NB4 (cell line): ENCODE measurements at places on chromosomes 13 and 19.

DNA sequence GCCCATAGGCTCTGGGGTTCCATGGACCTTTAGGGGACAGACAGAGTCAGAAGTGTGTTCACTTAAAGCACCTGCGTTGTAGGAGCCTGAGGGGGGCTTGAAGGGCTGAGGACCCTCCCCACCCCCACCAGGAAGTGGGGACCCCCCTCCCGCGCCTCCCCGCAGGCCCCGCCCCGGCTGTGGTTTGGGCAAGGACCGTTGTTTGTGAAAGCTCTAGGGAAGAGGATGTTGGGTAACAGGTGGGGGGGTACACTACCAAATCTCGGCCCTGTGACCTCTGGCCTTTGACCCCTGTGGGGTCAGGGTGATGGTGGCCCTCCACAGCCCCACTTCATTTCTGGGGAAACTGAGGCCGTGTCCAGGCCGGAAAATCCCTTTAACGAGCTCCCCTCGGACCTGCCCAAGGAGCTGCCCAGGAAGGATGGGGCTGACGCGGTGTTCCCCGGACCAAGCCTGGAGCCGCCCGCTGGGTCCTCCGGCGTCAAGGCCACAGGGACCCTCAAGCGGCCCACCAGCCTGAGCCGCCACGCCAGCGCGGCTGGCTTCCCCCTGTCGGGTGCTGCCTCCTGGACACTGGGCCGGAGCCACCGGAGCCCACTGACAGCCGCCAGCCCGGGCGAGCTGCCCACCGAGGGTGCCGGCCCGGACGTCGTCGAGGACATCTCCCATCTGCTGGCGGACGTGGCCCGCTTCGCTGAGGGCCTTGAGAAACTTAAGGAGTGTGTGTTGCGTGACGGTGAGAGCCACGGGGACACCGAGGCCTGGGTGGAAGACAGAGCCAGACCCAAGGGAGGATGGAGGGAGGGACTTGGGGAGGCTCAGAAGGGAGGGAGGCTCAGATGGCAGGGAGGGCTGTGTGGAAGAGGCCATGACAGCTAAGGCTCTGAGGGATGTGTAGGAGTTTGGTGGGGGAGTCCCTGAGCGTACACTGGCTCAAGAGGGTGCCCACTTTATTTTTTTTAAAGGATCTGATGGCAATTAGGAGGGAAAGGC, 1.3 kb downstream of the ARHGAP45 start:
- DNase-seq = peak; percentile 77

GRCh38 chr13:38590796-38591507, 95.9 kb upstream of the FREM2 start:
- no peak for DNase-seq

DNA sequence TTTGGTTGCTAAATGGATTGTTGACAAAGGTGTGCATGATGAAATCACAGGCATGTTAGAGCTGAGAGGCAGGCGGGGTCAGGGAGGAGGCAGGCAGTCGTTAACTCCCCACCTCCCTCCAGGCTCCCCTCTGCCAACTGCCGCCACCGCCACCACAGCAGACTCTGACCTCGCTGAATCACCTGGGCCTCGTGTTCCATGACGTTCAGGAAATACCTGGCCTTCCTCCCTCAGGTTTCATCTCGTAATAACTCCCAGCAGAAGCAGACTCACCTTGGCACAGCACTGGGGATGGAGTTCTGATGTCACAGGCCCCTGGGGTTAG, 198.5 kb downstream of the KATNAL1 start:
- no peak for DNase-seq

DNA sequence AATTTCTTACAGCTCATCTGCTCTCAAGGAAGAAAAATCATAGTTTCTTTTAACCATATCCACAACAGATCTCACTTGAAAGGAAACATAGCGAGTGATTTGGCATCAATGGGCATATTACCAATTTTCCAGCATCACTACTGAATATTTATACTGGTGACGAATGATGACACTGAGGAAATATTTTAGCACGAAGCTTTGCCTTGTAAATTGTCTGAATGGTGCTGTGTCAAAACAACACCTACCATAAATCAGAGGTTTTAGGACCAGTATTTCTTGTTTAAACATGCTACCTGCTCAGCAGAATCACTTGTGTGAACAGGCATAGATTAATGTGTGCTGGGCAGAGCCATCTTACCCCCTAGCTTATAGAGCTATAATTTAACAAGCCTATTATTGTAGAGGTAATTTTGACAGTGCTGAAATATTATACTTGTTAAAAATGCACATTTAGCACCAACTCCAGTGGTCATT, 146.8 kb downstream of the ABCC4 start:
- DNase-seq = no peak

- DNase-seq = no peak
Observed at GRCh38 chr19:47652285-47652684, 43.4 kb downstream of the BICRA start.

DNA sequence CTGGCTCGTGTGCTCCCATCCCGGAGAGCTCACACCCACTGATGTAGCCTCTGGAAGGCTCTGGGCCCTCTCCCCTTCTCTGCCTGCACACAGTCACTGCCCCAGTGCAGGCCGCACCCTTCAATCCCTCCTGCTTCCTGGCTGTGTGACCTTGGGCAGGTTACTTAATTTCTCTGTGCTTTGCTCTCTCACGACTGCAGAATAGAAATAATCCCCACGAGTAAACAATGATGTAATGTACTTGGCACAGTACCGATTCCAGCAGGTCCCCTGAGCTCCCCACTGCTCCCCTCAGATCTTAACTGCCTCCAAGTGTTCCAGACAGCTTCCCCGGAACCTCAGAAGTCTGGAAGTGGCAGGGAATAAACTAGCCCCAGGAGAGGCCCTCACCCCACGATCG, 16.1 kb downstream of the LIG1 start:
- DNase-seq = no peak

DNA sequence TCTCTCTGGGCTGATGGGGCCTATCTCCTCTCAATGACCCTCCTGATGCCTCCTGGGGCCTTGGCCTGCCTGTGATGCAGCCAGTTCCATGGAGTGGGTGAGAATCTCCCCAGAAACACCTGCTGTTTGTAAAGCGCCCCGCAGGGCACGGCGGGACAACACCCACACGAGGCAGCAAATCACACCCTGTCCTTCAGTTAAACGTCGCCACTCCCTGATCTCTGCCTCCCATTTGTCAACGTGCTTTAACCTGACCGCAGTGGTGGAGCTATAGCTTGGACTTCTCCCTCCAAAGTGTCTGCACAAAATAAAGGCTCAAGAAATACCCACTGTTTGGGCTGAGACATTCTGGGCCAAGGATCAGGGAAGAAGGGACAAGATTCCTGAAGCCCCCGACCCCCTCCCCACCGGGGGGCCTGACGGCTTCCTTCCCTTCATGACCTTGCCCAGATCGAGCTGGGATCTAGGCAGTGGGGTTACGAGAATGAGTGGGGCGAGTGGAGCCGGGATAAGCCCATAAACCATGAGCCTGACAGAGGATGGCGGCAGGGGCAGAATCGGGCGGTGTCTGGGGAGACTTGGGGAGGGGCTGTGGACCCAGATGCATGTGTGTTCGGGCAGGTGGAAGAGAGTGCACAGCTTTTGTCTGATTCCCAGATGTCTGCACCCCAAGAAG, 8.0 kb downstream of the MYDGF start:
- DNase-seq = no peak

- DNase-seq = peak; percentile 59
Observed at GRCh38 chr13:24271601-24272451, 37.6 kb upstream of the C1QTNF9 start.

DNA sequence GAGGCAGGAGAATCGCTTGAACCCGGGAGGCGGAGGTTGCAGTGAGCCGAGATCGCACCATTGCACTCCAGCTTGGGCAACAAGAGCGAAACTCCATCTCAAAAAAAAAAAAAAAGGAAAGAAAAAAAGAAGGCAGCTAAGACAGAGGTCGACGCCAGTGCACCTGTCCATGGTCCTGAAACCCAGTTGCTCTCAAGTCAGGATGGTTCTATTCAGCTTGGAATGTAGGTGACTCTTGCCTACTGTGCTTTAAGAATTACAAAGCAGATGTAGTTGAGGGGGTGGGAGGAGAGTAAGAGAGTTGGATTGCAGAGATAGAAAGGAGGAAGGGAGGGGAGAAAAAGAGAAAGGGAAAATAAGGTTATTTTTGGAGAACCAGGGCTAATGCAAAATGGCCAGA, 18.7 kb downstream of the CACNG7 start:
- DNase-seq = peak; percentile 64

- no peak for DNase-seq
Observed at GRCh38 chr19:54179262-54179852, 6.4 kb upstream of the TMC4 start.
